Regular cardiac myocyte (primary cell): ENCODE measurements at places on chromosomes 1 and 21. TPM values are rescaled to one million over a fixed set of nuclear protein-coding genes. Genes with fewer than 3 reads are reported as not detected.

Gene SDHB
- 106 and 146 TPM in 2 replicates for total RNA-seq

Gene TEX38
- total RNA-seq: not detected in 2 replicates

Gene IFNLR1
- under 0.01 TPM in 2 replicates for total RNA-seq

Gene KRTAP13-1
- not detected in 2 replicates for total RNA-seq

Gene TP73
- not detected in 2 replicates for total RNA-seq

Gene ADAMTSL4
- 0.77 and 4.2 TPM in 2 replicates for total RNA-seq

Gene LAX1
- under 0.01 TPM in 1 of 2 replicates, not detected in the other for total RNA-seq
